ENCODE measurements at places on chromosomes 3 and 15.

- no peak for DNase-seq
These were observed 144.0 kb downstream of the GREM1 start for GRCh38 chr15:32861761-32862160.

DNA sequence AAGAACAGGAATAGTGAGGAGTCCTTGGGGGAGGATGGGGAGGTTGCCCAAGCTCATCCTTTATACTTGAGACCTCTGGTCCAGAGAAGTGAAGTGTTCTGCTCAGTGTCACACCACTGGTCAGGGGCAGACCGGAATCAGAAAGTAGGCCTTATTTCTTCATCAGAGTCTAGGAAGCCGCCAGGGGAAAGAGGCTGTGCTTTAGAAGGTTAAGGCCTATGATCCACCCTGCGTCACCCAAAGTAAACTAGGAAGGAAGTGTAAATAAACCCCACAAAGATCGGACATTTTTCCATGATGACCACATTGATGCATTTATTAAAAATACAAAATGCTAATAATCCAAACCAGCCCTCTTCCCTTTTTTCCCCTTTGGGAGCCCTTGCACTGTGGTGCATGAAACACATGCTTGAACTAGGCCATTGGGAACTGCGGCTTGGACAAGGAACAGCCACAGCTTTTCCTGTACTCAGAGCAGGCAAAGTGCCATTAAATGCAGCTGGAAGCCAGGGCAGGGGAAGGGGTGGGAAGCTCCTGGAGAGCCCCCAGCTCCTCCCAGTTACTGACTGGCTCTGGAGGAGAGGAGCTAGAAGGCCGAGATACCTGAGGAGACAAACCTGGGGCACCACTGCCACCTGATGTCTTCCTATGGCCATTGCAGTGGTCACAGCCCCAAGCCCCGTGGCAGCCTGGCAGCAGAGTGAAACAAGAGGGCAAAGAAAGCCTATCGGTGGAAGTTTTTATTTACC is 37.0 kb downstream of the CDC25A start:
- DNase-seq: peak; percentile 66

GRCh38 chr3:113625834-113626233 is 70.6 kb downstream of the USF3 start:
- no peak for DNase-seq

DNA sequence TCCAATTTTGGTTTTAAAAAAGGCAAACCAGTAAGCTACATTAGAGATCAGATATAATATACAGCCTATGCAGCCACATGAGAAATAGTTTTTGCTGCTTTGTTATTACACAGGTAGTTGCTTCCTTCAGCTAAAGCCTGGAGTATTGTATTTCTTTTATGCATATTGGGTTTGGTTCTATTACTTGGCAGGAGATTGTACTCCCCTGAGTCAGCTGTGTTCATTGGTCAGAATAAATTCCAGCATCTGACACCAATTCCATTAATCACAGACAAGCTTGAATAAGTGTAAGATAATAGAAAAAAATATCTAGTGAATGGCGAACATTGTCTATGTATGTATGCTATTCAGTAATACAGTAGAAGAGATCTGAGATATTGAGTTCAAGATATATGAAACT is 26.1 kb upstream of the ZCWPW2 start:
- no peak for DNase-seq

DNA sequence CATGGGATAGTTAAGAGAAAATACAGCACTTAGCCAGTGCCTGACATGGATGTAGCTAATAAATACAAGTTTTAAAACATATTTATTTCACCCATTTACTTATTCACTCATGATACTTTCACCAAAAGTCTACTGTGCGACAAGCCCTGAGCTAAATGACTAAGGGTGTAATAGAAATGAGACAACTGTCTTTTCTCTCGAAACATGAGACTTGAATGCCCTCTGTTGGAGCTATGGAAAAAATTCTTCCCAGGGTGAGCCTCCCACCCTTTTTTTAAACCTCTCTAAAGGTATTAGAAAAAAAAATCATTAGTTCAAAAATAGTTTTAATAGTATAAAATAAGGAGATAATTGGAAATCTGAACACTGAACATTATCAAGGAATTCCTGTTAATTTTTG is 24.3 kb upstream of the RPL14 start:
- no peak for DNase-seq

DNA sequence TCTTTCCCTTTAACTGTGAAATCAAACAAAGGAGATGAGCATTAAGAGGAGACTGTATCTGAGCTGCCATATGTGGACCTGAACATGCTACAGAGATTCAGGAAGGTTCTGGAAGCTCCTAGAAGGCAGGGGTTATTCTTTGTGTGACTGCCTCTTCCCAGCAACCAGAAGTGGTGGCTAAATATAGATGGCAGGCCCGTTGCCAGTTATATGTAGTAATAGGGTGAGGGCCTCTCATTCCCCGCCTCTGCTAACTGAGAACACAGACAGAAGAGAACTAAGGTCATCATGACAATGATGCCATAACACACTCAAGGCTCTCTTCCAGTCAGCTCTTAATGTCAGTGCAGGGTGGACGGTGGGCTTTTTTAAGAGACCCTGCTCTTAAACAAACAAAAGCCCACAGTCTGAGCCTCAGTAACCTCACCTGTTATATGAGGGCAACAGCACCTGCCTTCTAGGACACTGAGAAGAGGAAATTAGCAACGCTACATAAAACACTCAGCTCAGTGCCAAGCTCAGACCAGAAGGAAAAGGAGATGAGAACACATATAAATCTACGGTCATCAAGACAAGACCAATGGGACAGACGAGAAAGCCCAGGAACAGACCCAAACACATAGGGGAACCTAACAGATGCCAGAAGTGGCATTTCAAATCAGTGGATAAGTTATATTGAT is 22.3 kb downstream of the CFAP92 start:
- no peak for DNase-seq

- DNase-seq: no peak
These were observed 55.4 kb downstream of the LIPC start for GRCh38 chr15:58487041-58487723.

DNA sequence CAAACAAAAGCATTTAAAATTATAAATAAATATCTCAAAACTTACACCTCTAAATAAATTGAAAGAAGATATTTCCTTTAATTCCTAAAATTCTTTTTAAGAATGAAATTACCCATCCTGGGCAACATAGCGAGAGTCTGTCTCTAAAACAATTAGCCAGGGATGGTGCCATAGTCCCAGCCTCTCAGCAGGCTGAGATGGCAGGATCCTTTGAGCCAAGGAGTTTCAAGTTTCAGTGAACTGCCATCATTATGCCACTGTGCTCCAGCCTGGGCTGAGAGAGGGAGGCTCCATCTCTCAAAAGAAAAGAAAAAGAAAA is 25.4 kb downstream of the AADAC start:
- DNase-seq: no peak

- no peak for DNase-seq
These were observed 13.2 kb upstream of the BCL6 start for GRCh38 chr3:187758318-187758955.

GRCh38 chr15:64092864-64093626 is 593 bp downstream of the CIAO2A start:
- DNase-seq: no peak

- no peak for DNase-seq
These were observed 84.3 kb downstream of the CHST2 start for GRCh38 chr3:143203848-143204247.

- DNase-seq: no peak
These were observed 6.3 kb upstream of the HES1 start for GRCh38 chr3:194129581-194130133.
